ENCODE measurements at places on chromosomes 7 and 10. TPM values are rescaled to one million over a fixed set of nuclear protein-coding genes. Genes with fewer than 3 reads are reported as not detected.

DNA sequence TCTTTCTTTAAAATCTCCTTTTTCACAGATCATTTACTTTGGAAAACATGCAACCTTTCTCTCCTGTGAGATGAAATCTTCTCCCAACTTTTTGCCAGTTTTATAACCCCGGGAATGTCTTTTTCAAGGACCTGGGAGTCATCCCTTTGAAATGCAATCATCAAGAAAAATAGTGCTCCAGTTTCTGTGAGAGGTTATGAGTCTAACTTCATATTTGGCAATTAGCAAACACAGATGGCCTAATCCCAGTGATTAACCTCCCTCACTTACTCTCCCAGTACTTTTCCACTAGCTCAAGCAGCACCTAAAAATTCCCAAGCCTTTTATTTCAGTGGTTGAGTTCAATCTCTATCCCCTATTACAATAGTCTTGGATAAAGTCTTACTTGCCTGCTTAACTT is 185.8 kb upstream of the TMEM106B start:
- DNase-seq = peak; percentile 67

DNA sequence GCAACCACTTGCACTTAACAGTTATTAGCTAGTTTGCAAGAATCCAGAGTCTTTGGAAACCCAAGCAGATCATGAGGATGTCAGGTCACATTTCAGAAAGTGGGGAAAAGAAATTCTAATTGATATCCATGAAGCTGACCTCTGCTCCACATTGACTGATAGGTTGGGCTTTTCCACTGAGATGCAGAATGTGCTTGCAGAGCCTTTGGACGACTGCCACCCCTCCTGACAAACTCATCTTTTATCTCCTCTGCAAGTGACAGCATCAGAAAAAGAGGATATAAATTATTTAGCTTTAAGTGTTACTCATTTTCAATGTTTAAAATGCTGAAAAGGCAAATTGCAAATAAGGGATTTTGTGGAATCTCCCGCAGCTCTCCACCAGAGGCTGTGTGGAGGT is 75.3 kb downstream of the C10orf90 start:
- peak; percentile 42 for DNase-seq

DNA sequence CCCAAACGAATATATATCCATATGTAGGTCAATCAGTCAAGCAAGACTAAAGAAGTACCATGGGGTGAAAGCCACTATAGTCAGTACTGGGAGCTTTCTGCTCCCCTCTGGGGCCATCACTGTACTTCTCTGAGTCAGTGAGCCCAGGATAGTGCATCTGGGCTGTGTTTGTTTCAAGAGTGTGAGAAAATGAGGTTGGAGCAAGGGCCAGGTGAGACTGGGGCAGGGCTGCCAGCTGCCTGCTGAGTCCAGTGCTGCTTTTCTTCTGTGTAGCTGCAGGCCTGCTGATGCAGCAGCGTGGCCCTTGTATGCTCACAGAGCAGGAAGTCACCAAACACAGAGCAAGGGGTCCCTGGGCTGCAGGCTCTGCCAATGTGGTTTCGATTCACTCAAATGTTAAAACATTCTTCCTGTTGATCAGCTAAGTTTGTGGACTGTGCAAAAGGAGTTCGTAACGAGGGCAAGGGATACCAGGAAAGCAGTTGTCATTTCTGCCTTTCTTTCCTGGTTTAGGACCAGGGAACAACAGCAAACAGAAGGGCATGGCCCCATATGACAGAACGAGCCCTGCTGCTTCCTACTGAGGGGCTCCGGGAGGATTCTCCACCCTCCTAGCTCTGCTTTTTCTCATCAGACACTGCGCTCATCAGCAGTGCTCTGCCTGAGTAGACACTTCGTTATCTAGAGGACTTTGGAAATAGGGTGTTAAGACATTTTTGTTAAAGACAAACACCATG is 65.4 kb upstream of the TNS3 start:
- no peak for DNase-seq

GRCh38 chr10:115971921-115972320 is 301.1 kb downstream of the GFRA1 start:
- no peak for DNase-seq

GRCh38 chr7:95421000-95421846 is 13.6 kb downstream of the PON2 start:
- DNase-seq = no peak

- peak; percentile 77 for DNase-seq
Observed at GRCh38 chr10:120477743-120478141, 20.7 kb downstream of the PLPP4 start.

The LRMDA gene
- 8.0 TPM for total RNA-seq

The RAPGEF5 gene
- total RNA-seq = 0.22 TPM

The DNAH11 gene
- 1.5 TPM for total RNA-seq

The NOD1 gene
- total RNA-seq = 4.6 TPM
